ENCODE measurements at places on chromosomes 13 and 19.
A peak's percentile ranks its signal among the peaks of the same experiment; 100 is the strongest.

DNA sequence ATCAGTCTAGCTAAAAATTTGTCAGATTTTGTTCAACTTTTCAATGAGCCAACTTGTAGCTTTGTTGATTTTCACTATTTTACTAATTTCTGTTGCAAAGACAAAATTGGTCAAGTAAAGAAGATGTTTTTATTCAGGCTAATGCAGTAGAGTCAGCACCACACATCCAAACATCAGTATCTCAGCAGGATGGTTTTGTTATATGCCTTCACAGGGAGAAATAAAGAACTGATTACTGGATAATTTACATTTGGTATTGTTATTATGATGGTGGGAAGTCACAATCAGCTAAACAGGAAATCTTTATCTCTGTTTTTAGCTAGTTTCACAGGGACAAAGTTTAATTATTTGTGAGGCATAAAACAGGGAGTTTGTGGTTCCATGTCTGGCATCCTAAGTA lies 713.4 kb downstream of the SLITRK5 start:
- no peak for DNase-seq

DNA sequence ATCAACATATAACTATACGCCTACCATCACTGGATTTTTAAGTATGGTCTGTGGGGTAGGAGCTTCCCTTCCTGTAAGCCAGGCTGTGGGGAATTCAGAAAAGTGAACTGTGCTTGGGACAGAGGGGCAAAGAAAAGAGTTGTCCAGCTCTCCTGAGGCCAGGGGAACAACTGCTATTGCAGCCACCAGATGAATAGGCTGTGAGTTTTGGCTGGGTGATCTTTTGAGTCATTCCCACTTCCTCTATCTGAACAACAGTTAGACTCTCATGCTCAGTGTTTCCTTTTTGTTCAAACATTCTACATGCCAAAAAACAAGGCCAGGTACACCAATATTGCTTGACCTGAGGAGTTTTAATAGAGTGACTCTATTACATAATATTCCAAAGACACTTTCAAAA lies 426.2 kb upstream of the DACH1 start:
- no peak for DNase-seq

- DNase-seq, result no peak
Observed at GRCh38 chr19:3790209-3790734, 4.1 kb upstream of the MATK start.

- no peak for DNase-seq
Observed at GRCh38 chr13:39561971-39562370, 41.0 kb downstream of the LHFPL6 start.

GRCh38 chr13:105982219-105982930 lies 553.1 kb downstream of the EFNB2 start:
- DNase-seq, result no peak

DNA sequence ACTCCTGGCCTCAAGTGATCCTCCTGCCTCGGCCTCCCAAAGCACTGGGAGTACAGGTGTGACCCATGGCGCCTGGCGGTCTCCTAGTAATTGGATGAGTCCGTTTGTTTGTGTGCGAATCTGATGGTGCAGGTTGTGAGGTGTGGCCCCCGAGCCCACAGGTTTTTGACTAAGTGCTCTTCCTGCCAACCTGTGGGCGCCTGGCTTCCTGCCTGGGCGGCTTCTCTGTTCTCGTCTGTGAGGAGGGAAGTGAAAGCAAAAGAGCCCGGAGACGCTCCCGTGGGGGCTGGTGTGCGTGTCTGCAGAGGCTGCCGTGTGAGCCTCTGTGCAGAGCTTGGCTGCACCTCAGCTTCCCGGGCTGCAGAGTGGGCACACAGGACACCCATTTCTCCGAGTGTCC lies 10.0 kb downstream of the ARHGAP45 start:
- DNase-seq, result peak; percentile 51

- DNase-seq, result no peak
Observed at GRCh38 chr13:41928323-41928722, 32.6 kb downstream of the VWA8 start.

GRCh38 chr13:64704121-64704649 lies 2526.0 kb downstream of the PCDH9 start:
- no peak for DNase-seq

DNA sequence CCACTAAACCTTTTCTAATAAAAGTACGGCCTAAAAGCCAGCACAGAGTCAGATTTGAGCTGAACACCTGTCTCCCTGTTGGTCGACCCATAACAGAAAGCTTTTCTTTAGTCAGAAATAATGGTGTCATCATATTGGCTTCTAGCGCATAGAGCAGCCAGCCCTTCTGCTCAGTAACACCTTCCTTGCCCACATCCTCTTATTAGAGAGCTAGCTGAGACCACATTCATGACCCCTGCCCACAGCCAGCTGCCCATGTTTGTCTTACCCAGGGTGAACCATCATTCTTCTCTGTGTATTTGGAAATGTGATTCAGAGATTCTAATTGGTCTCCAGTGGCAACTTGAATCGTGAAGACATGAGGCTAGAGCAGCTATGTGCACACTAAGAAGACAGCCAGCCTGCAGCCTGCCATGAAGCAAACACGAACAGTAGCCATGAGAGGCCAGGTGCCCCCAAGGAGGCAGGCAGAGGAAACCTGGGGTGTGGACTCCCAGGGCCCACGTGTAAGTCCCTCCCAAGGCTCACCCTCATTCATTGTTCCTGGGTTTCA lies 82.3 kb upstream of the PDCD5 start:
- DNase-seq, result no peak

Data from esophagus squamous epithelium (tissue), 5 donors.